ENCODE measurements at places on chromosomes 2 and 18.

DNA sequence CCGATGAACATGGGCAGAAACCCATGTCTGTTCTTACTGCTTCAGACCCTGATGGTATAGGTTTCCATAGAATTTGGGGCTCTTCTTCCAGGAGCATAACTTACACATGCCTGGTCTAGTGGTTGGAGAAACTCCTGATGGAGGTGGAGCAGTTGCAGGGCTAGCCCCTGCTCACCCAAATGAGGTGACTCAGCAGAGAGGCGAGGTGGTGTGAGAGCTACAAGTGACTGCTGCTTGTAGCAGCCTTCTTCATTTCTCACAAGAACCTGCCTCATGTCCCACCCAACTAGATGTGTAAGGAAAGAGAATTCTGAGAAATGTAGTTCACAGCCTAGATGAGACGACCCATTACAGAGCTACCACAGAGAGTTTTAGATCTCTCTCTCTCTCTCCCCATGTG, 105.3 kb downstream of the ZNF407 start:
- DNase-seq = no peak

DNA sequence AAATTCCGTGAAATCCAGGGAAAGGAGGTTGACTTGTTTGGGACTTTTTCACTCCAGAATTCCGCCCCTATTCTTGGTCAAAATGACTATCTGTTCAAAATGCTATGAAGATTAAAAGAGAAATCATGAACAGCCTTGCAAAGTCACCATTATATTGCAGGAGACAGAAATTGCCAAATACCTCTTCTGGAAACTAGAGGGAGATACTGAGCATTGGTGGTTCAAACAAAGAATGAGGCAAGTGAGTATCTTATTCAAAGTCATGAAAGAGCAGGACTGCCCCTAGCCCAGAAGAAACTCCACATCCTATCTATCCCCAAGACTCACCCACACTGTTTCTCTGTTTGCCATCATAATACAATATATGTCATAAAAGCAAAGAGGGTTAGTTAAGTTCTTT, 862.3 kb upstream of the POU3F3 start:
- no peak for DNase-seq

DNA sequence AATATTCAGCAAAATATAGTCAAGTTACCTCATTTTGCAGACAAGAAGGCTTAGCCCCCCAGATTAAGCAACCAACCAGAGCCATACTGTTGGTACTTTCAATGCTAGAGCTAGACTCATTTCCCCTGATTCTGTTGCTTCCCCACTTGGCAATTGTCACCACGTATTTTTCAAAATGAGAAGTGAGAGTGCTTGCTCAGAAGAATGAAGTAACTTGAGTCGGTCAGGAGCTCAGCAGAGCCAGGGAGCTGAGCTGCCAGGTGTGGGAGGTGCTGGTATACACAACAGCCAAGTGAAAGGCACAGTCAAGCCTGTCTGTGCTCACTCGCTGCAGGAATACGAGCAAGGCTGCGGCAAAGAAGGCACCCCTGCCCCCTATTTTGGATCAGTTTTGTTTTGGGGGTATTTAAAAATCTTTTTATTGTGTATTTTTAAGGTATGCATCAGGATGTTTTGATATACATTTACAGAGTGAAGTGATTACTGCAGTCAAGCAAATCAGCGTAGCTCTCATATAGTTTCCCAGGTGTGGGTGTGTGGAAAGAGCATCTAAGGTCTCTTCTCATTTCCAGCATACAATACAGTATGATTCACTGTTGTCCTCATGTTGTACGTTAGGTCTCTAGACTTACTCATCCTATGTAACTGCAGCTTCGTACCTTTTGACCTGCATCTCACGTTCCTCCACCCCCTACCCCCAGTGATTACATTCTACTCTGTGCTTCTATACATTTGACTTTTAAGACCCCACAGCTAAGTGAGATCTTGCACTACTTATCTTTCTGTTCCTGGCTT, 62.4 kb downstream of the MRPS9 start:
- DNase-seq = no peak

GRCh38 chr2:44752761-44753160, 188.7 kb upstream of the SIX3 start:
- no peak for DNase-seq

GRCh38 chr18:55076643-55077218, 117.5 kb upstream of the CCDC68 start:
- peak; percentile 50 for DNase-seq

DNA sequence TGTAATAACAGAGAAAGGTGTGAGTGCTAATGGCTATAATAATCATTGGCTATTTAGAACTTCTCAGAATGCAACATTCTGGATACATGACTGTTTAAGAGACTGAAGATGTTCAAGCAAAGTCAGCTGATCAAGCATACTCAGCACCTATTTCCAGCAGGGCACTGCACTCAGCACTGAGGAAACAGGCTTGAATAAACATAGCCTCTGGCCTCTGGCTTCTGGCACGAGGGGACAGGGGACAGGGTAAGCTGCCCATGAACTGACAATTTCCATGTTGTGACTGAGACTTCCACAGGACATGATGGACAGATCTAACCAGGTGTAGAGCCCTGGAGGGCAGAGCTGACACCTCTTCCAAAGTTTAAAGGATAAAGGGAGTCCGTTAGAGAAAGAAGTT, 1.3 kb downstream of the MARCO start:
- no peak for DNase-seq

DNA sequence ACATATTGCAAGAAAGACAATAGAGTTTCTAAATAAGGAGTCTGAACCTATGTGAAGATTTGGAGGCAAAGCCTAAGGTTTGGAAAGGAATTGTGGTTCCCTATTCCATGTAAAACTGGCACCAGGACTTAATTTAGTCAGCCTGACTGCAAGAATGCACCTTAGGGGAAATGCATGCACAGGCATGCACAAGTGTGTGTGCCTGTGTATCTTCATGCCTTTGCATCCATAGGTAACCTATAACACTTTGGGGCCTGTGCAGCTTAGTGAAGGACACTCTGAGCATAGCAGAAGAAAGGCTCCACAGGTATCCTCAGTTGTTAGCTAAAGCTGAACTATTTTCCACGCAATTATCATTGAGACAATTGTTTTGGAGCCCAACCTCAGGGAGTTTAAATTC, 73.4 kb downstream of the RPRM start:
- DNase-seq = no peak

- no peak for DNase-seq
These were observed 201.3 kb upstream of the NT5C1B start for GRCh38 chr2:18790509-18791171.

GRCh38 chr2:3487028-3487425, 32.3 kb downstream of the ADI1 start:
- DNase-seq = no peak

GRCh38 chr2:231193216-231193615, 5.2 kb upstream of the ARMC9 start:
- no peak for DNase-seq

DNA sequence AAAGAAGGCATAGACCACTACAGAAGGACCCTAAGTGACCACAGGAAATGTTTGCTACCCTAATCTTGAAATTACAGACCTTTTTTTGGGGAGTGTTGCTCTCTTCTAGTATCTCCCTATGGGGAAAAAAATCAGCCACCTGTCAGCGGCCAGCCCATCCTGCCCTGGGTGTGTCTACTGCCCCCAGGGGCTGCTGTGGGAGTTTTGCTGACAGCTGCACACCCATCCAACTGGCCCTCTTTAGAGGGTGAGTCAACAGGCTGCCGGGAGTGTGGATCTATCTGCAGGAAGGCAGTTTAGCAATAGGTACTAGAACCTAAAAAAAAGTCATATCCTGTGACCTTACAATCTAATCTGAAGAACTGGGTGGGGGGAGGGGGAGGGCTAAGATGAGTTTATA, 796 bp upstream of the DYSF start:
- peak; percentile 46 for DNase-seq

DNA sequence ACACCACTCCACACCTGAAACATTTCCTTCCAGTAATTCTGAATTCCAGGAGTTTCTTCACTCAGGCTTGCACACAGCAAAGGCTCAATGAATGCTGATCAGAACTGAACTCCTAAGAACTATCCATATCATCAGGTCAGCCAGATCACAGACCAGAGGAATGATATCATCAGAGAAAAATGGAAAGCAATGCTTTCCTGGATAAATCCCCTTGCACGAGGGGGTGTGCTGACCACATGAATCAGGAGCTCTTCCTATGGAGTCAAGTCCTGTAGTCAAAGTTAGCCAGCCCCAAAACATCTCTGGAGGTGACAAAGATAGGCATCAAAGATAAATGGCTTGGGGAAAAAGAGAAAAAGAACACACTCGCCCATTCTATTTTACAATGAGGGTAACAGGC, 83.8 kb upstream of the ACVR2A start:
- DNase-seq = peak; percentile 30
